Upper lobe of right lung (tissue), 1 donor: ENCODE measurements at places on chromosomes 5 and 9.

DNA sequence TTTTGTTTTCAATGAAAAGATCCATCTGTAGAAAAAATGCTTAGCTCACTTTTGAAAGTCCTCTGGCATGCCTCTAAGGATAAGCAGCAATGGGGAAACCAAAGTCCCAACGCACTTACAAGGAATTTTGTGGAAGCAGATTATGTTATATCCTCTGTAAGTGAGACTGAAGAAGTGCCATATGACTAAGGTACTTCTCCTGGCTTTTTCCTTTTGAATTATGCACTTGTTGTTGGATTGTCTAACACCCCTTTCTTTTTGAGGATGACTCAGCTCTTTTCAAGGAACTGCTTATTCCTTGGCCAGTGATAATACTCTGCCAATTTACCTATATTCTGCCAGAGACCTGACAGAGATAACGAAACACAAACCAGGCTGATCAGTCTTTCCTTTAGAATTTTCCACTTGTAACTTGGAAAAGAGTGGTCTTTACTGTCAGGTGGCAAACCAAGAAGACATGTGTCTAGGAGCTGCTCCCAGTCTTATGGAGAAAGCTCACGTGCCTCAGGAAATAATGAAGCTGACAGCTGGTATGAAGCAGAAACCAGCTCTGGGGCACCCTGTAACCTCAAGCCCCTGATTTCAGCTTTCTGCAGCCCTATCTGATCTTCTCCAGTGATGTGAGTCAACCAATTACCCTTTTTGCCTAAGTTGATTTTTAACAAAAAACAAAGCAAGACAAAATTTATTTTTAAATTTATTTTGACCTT, 290.8 kb upstream of the FBXL7 start:
- no peak for DNase-seq

GRCh38 chr5:16943846-16944678, 8.0 kb upstream of the MYO10 start:
- DNase-seq = no peak

DNA sequence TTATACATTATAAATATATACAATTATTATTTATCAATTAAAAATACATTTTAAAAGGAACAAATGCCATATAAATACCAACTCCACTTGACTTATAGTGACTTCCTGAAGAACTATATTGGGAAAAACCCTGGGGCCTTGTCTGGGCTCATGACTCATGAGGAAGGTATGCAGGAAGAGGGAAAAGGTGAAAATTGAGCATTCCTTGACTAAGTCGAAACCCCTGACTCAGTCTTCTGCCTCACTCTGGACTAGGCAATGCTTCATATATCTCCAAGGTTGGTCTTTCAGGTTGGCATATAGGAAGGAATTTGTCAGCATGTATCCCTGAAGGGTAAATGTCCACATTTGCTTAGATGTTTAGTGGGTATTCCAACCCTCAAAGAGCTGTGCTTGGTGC, 78.5 kb downstream of the SH3TC2 start:
- no peak for DNase-seq

- DNase-seq = no peak
Measured at GRCh38 chr9:99594056-99594780, 227.5 kb upstream of the NR4A3 start.
